ENCODE measurements at places on chromosomes 1 and 21.

DNA sequence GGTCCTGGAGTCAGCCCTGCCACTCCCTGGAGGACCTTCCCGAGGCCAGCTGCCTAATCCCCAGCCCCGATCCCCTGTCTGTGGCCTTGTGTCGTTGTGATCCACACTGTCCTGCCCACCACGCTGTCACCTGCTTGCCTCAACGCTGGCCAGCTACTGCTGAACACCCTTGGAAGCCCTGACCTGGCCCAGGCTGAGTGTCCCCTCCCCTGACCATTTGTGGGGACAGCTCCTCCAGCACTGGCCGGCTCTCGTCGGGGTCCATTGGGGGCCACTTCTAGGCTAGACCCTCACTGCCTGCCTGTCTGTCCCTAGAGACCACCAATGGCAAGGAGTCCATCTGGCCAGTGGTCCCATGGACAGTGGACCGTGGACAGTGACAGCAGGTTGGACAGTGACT lies 12.0 kb upstream of the UMODL1 start:
- no peak for DNase-seq

GRCh38 chr1:214493126-214493796 lies 58.1 kb downstream of the PTPN14 start:
- DNase-seq: no peak

DNA sequence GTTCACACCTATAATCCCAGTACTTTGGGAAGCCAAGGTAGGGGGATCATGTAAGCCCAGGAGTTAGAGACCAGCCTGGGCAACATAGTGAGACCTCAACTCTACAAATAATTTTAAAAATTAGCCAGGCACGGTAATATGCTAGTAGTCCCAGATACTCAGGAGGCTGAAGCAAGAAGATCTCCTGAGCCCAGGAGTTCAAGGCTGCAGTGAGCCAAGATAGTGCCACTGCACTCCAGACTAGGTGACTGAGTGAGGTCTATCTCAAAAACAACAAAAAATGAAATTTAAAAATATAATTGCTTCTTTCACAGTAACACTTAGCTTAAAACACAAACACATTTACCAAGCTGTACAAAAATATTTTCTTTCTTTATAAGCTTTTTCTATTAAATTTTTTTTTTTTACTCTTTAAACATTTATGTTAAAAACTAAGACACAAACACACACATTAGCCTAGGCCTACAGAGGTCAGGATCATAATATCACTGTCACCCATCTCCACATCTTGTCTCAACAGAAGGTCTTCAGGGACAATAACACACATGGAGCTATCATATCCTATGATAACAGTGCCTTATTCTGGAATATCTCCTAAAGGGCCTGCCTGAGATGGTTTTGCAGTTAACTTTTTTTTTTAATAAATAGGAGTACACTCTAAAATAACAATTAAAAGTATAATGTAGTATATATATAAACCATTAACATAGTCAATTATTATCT lies 43.9 kb downstream of the TESK2 start:
- no peak for DNase-seq

GRCh38 chr1:201194046-201194445 lies 3.4 kb downstream of the IGFN1 start:
- DNase-seq: no peak

DNA sequence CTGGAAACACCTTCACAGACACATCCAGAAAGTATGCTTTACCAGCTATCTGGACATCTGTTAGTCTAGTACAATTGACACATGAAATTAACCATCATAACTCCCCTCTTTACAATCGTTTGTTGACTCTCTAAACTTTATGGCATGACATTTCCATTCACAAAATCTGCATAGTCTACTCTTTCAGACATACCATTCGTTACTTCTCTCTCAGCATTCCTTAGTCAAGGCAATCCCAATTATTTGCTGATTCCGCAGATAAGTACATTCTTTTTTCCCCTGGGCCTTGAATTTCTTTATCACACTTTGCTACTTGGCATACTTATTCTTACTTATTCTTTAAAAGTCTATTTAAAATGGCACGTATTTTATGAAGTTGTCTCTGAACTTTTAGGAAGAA lies 15.1 kb upstream of the CRB1 start:
- no peak for DNase-seq

- no peak for DNase-seq
Observed at GRCh38 chr1:221206076-221206475, 326.8 kb downstream of the HLX start.

GRCh38 chr1:35660581-35661473 lies 19.5 kb upstream of the PSMB2 start:
- DNase-seq: peak; percentile 78

DNA sequence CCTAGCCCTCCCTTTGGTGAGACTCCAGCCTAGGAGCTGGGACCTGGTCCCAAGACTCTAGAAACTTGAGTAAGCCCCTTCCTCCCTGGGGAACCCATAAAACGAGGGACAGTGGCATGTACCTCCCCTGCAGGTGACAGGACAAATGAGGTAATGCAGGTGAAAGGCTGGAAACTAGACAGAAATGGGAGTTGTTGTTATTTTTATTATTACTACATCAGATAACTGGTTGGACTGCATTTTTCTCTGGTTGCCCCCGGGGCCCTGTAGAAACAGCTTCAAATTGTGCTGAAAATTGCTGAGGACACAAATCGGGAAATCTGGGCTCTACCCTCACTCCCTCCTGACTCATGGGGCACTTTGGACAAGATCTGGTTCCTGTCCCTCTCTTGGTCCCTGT lies 132.3 kb upstream of the WNT4 start:
- no peak for DNase-seq

DNA sequence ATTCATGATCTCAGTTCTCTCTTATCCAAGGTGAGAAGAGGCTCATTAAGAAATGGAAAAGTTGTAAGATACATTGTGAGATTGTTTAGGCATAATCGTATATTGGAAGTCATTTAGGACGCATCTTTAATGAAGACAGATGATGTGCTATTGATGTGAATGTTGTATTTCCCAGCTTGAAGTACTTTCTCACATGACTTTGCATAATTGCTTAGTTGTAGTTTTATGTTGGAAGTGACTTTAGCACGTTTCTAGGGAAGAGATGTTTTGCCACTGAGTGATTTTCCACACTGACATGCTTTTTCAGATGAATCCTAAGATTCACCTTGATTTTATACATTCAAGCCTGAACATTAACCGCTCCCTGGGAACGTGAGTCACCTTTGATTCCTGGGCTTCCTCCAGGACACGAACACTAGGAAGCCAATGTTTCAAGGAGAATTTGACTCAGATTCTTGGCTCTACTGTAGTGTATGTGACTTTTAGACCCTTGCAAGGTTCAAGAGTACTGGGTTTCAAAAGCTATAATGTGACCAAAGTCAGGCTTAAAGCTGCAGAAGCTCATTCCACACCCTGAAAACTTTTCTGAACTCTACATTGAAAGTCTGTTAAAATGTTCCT lies 27.9 kb downstream of the ANGEL2 start:
- no peak for DNase-seq

DNA sequence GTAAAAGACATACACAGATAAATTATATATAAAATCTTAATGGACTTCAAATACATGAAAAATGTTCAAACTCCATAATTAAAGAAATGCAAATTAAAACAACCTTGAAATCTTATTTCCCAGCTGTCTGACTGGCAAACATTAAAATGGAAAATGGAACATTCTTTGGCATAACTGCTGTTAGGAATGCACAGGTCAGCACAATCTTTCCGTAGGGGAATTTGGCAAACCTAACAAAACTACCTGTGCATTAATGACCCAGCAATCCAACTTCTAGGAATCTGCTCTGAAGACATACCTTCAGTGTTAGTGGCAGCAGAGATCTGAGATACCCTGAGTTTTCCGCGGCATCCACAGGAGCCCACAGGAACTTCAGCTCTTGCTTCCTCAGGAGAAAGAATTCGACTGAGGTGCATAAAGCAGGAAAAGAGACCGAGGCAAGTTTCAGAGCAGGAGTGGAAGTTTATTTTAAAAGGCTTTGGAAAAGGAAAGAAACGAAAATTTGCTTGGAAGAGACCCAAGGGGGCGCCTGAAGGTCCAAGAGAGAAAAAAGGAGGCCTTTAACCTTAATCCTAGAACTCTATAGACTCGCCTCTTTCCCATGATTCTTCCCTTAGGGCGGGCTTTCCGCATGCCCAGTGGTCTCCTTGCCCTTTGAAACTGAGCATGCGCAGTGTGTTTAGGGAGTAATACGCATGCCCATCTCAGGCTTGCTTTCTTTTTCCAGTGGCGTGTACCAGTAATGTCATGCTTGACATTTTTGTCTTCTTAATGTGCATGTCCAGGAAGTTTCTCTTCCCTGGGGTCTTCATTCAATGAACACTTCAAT lies 24.8 kb downstream of the LYPD8 start:
- no peak for DNase-seq

DNA sequence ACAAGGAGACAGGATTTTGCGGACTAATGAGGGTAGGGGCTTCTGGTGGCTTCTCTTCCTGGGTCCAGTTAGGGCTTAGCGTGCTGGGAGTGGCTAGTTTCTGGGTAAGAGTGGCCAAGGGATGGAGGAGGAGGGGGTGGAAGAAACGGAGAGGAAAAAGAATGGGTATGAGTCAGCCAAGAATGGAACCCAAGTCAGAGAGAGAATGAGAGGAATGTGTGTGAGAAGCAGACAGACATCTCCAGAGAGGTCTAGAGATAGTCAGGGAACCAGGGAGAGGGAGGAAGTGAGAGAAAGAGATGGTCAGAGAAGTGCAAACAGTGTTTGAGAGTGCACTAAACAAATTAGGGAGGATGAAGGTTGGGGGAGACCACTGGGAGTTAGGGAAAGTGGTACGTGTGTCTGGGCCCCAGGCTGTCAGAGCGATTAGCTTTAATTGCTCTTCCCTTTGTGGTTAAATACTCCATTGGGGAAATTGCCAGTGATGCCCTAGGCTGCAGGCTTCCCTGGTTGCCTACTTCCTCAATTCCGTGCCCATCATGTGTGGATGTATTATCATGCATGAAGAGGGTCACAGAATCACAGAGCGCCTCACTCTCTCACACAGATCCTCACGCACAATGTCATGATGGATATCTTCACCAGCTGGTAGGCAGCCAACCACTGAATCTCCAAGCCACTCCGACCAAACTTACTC lies 1.4 kb downstream of the PEA15 start:
- DNase-seq: peak; percentile 57

GRCh38 chr1:9877962-9878361 lies 32.1 kb downstream of the CTNNBIP1 start:
- DNase-seq: no peak

GRCh38 chr1:216531263-216532239 lies 108.3 kb upstream of the USH2A start:
- no peak for DNase-seq

- no peak for DNase-seq
Observed at GRCh38 chr21:37551331-37551992, 184.9 kb downstream of the DYRK1A start.

Data from iPS DF 19.7 (cell line).